CD4-positive, alpha-beta T cell treated with Interleukin-2 at 100 ng/mL for 4 hours (primary cell): ENCODE measurements at places on chromosomes 5 and 9.
A peak's percentile ranks its signal among the peaks of the same experiment; 100 is the strongest.

GRCh38 chr9:34518110-34518616 is 4.6 kb downstream of the ENHO start:
- DNase-seq: no peak

GRCh38 chr9:93589688-93590087 is 13.3 kb downstream of the PHF2 start:
- DNase-seq: no peak

- DNase-seq: no peak
Measured at GRCh38 chr5:96350678-96351077, 82.4 kb downstream of the PCSK1 start.

DNA sequence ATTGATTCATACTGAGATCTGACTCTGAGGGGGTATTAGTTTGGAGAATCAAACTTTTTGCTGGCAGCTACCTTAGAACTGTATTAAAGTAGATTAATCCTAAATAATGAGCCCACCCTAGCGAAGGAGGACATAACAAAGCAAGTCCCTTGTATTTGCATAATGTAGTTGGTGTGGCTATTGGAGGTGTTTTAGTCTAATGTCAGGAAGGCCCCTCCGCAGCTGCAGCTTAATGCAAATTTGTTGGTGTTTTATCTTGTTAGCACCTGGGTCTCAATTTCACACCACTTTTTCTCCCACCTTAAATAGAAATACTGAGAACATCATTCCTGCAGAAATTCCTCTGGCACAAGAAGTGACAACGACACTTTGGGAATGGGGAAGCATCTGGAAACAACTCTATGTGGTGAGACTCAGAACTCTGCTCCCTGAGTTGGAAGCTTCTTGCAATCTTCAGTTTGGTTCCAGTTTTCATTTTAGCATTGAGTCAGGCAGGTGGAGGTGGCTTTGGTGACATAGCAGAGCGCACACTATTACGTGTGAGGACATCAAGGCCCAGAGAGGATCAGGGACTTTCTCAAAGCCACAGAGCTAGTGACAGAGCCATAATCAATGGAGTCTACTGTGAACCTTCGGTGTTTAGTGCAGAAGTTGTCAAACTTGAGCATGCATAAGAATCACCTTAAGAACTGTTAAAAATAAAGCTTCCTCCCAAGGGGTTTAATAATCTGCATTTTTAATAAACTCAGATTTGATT is 33.9 kb downstream of the DOCK2 start:
- DNase-seq: no peak

GRCh38 chr5:139470821-139471300 is at the start of gene SMIM33:
TSS of gene SMIM33 (plus strand) at chr5:139471004. CDS start at chr5:139471122, 118 bp downstream.
- peak; percentile 48 for DNase-seq

GRCh38 chr5:124701016-124701415 is 45.4 kb downstream of the ZNF608 start:
- no peak for DNase-seq

- DNase-seq: no peak
Measured at GRCh38 chr9:706606-707459, 134.7 kb upstream of the DMRT1 start.

GRCh38 chr9:761793-762560 is 79.5 kb upstream of the DMRT1 start:
- DNase-seq: no peak

DNA sequence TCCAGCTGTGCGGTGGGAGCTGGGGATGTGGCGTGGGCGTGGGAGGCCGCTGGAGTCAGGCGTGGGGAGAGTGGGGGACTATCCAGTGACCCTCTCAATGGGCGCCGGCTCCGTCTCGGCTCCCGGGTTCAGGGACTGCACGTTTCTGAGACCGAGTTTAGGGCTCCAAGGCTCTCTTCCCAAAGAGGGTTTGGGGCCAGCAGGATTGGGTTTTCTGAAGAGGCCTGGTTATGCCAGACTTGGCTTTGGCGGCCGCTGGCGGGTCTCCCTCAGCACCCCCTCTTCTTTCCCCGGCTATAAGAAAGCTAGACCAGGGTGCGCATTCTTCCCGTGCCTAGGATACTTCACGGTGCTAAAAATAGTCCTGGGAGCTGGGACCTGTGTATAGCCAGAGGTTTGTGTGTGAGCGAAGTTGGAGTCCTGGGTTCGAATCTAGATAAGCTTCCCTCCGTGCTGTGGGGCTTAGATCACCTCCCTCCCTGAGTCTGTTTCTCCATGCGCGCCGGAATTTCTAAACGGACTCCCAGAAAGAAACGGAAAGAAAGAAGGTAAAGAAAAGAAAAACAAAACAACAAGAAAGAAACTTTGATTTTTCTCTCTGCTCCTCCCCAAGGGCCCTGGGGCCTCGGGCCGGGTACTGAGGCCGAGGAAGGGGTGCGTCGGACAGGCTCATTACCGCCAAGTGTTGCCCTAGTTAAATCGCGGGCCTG is 5.0 kb downstream of the HAND1 start:
- DNase-seq: no peak

DNA sequence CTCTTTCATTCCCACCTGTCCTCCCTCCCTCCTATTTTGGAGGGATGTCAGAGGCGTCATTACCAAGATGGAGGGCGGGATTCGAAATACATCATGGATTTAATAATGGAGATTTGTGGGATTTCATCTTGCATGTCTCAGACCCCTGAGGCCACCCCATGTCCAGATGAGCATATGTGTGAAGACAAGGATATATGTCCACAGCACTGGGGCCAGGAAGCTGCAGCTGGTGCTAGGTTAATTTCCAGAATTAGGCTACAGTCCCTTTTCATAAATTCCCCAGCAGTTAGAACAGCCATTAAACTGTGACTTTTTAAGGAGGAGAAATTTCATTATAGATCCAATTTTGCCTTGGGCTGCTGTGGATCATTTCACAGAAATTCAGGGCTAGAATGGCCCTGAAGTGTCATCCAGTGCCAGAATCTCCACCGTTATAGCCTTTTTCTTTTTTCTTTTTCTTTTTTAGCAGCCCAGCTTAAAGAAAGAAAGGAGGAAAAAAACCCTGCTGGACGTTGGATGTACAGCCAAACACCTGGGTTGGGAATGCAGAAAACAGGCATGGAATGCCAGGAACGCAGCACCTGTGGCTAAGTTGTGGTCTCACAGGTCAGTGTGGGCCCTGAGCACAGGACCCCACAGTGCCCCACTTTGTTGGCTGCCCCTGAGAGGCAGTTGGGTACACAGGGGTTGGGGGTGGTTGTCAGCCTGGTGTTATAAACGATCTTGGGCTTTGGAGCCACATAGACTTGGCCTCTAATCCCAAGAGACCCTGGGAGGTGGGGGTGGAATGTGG is 50.2 kb upstream of the CXCL14 start:
- no peak for DNase-seq

GRCh38 chr9:25724424-25724823 is 46.2 kb upstream of the TUSC1 start:
- no peak for DNase-seq

GRCh38 chr5:5202321-5202720 is 62.2 kb downstream of the ADAMTS16 start:
- DNase-seq: no peak

- no peak for DNase-seq
Measured at GRCh38 chr5:159899067-159900049, 16.9 kb upstream of the ADRA1B start.

- no peak for DNase-seq
Measured at GRCh38 chr5:75192804-75193203, 43.9 kb downstream of the ANKRD31 start.

DNA sequence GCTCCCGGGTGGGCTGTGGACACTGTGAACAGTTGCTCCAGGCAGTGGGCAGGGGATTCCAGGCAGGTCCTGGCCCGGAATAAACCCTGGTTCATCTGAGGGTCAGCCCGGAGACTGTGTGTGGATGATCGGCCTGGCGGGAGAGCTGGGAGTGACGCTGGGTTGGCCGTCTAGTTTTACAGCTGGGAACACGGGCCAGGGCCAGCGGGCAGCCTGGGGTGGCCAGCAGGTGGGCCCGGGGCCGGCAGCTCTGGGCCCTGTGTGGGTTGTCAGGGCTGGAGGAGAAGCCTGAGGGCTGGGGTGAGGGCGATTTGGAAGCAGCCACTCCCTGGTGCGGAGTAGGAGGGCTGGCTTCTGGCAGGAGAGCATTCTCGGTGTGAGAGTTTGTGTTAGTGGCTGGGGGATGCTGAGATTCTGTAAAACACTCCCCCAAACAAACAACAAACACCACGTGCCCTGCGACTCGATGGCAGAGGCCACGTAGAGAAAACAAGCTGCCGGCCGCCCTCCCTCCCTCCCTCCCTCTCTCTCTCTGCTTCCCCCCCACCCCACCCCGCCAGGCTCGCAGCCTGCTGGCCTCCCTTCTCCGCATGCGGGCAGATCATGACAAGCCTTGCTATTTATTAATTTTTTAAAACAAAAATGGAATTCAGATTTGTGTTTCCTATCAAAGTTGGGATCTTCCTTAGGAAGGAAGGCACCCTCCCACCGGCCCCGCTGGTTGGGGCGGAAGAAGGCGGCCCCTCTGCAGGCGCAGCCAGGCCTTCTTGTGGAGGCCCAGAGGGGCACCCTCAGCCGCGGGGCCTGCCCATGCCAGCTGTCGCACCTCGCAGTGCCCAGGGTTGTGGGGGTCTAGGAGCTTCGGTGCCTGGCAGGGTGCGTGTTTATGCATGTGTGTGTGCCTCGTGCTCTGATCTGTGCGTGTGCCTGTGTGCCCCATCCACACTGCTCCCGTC is 49.5 kb downstream of the RXRA start:
- DNase-seq: no peak

DNA sequence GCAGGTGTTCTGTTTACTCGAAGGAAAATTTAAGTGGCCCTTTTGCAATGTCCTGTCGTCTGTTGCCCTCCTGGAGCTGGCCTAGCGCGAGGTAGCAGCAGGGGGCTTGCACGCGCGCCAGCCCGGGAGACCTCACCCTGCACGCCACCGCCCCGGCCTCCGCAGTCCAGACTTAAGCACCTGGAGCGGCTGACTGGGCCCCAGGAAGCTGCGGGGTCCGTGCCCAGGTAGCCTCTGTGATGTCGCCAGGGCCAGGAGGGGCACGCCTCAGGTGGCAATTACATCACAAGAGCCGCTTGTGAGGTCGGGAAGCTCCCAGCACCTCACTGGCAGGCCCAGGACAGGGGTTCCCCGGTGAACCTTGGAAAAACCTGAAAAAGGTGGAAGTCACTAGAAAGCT is at the start of gene SAXO1:
TSS of gene SAXO1 (minus strand) at position 195 of the 400 bp plus-strand sequence. CDS start 301 bp downstream, outside the sequence.
- DNase-seq: no peak

- DNase-seq: no peak
Measured at GRCh38 chr5:107199756-107200155, 471.0 kb downstream of the EFNA5 start.

DNA sequence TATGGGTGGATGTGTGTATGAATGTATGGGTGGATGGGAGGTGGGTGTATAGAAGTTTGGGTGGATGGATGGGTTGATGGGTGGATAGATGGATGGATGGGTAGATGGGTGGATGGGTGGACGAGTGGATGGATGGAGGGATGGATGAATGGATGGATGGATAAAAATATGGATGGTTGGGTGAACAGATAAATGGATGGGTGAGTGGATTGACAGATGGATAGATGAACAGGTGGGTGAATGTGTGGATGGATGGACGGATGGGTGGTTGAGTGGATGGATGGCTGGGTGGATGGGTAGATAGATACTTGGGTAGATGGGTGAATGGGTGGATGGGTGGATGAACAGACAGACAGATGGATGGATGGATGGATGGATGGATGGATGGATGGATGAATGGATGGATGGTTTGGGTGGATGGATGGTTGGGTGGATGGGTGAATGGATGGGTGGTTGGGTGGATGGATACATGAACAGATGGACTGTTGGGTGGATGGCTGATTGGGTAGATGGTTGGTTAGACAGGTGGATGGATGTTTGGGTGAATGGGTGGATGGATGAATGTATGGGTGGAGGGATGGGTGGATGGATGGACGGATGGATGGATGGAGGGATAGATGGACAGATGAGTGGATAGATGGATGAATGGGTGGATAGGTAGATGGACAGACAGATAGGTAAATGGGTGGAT is 166.8 kb downstream of the IRX2 start:
- DNase-seq: no peak

DNA sequence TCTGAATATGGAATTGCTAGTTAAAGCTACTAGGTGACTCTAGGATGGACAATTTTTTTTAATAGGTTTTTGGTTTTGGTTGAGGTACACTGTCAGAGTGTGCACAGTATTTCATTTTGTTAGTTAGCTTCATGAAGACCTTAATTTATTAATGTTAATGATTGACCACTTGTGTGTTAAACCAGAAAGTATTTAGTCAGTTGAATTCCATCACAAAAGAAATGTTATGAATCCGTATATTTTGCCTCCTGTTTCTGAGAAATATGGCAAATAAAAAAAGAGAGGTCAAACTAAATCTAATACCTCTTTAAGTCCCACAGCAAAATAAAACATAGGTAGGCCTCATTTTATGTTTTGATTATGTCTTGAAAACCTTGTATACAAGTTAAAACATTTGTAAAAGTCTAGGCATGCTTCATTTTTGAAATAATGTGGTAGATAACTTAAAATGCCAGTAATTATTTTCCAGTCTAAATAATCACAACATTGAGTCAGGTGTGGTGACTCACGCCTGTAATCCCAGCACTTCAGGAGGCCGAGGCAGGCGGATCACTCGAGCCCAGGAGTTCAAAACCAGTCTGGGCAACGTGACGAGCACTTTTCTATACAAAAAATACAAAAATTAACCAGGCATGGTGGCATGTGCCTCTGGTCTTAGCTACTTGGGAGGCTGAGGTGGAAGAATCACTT is 50.8 kb downstream of the ITGA1 start:
- no peak for DNase-seq

DNA sequence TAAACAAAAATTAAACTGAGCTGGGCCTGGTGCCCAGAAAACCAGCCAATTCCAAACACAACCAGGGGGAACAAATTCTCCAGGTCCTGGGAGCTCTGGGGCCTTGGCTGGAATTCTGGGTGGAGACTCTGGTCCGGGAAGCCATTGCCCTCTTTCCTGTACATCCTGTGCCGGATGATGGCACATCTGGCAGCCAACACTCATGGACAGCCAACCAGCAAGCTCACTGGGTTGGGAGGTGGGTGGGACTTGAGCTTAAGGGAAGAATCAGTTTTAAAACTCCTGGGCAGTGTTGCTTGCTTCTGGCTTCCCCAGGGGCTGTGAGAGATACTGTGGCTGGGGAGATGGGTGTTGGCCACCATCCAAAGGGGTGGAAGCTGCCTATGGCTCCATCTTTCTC is 56.1 kb downstream of the PCDH1 start:
- no peak for DNase-seq

DNA sequence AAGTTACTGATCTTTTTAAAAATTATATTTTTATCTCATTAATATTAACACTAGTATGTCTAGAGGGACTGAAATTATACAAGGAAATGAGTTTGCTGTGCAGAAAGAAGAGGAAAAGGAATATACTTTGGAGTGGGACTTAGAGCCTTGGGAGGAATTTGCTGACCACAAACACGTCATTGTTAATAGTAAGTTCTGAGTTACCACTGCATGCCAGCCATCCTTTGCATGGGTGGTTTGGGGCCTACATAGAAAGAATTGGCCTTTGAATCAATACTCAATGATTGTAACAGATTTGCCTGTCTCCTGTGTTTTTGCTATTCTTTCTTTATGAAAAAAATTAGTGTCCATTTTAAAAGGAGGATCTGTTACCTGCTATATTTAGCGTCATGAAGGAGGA is 232.6 kb upstream of the TNC start:
- no peak for DNase-seq

GRCh38 chr9:89680547-89681467 is 76.0 kb downstream of the GADD45G start:
- DNase-seq: no peak
